ENCODE measurements at places on chromosomes 16 and 17.

DNA sequence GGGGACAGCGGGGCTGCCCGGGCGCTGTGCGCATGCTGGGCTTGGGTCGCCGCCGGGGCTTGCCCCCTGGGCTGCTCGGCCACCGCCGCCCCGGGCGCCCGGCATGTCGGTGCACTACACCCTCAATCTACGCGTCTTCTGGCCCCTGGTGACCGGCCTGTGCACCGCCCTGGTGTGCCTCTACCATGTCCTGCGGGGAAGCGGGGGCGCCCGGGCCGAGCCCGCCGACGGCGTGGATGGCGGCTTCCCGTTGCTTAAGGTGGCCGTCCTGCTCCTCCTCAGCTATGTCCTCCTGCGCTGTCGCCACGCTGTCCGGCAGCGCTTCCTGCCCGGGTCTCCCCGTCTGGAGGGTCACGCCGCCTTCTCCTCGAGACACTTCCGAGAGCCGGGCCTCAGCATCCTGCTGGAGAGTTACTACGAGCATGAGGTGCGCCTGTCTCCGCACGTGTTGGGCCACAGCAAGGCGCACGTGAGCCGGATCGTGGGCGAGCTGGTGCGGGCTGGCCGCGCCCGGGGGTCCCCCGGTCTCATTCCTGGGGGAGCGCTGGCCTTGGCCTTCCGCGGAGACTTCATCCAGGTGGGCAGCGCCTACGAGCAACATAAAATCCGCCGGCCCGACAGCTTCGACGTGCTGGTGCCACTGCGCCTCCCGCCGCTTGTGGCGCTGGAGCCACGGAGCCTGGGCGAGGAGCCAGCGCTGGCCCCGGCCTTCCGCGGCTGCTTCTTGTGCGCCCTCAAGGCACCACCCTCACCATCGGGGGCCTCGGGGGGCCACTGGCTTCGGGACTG lies 789 bp downstream of the ITPRIPL2 start:
- DNase-seq, result no peak

- DNase-seq, result no peak
These were observed 37.1 kb downstream of the PRKCA start for GRCh38 chr17:66339561-66339960.

DNA sequence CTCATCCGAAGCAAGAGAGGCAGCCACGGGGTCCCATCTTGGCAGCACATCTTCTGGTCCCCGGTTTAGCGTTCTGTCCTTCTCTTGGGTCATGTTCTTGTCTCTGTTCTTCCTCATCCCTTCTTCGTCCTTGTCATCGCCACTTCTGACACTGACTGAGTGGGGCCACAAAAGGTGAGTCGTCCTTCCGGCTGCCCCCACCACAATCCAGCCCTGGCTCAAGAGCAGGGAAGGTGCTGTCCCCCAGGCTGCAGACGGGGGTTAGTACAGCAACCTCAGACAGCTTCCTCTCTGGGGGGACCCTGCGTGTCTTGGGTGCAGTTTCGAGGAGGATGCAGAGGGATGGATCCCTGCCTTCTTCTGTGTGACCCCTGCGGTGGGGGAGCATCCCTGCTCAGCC lies 21.8 kb downstream of the NAA60 start:
- no peak for DNase-seq

- no peak for DNase-seq
These were observed 916 bp downstream of the HEATR3 start for GRCh38 chr16:50066482-50067289.

- DNase-seq, result no peak
These were observed 35.7 kb upstream of the MYLK3 start for GRCh38 chr16:46783800-46784199.

- no peak for DNase-seq
These were observed 50.2 kb downstream of the HLF start for GRCh38 chr17:55314784-55315491.

Measured in T-cell (primary cell).